Esophagus squamous epithelium (tissue), 5 donors: ENCODE measurements at places on chromosomes 5 and 9.

DNA sequence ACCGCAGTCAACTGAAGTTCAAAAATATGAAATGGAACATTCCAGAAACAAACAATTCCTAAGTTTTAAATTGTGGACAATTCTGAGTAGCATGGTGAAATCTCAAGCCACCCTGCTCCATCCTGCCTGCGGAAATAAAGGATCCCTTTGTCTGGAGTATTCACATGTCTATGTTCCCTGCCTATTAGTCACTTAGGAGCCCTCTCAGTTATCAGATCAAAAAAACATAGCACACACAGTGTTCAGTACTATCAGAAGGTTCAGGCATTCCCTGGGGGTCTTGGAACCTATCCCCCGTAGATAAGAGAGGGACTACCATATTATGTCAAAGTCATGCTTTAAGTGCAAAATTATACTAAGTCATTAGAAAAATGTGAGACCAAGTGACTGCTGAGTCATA is 300.8 kb downstream of the SEMA5A start:
- no peak for DNase-seq
- no peaks in the 10 kb centered on the region for H3K36me3 ChIP-seq
- no peaks in the 10 kb centered on the region for H3K4me1 ChIP-seq
- no peaks in the 10 kb centered on the region for H3K27me3 ChIP-seq
- H3K27ac ChIP-seq = no peak overlapping the region

- no peak overlapping the region for H3K4me3 ChIP-seq
Measured at GRCh38 chr5:89595056-89595455, 712.1 kb upstream of the MEF2C start.

- H3K27me3 ChIP-seq = no peaks in the 10 kb centered on the region
- no peak overlapping the region for H3K4me3 ChIP-seq
- H3K4me1 ChIP-seq = no peaks in the 10 kb centered on the region
Measured at GRCh38 chr5:39283231-39283818, 64.0 kb upstream of the FYB1 start.

DNA sequence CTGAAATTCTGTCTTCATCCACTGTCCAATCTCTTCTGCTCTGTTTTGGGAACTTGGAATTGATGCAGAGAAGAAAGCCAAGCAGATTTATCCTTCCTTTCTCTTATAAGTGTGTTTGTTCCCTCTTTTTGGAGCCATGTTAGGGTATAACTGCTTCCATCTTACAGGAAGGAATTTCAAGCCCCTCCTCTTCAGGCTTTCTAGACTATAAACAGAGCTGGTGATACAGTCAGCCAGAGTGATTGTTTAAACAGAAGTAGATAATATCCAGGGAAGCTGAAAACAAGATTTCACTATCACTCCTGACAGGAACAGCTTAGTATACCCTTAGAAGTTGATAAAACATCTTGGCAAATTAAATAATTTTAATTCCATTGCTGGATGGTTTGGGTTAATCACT is 102.1 kb upstream of the DMRT1 start:
- H3K27me3 ChIP-seq = no peaks in the 10 kb centered on the region
- no peak for DNase-seq
- H3K4me3 ChIP-seq = no peak overlapping the region

GRCh38 chr9:138038244-138038671 is 160.7 kb downstream of the CACNA1B start:
- H3K4me1 ChIP-seq = no peaks in the 10 kb centered on the region
- no peak overlapping the region for H3K4me3 ChIP-seq
- H3K36me3 ChIP-seq = no peaks in the 10 kb centered on the region

DNA sequence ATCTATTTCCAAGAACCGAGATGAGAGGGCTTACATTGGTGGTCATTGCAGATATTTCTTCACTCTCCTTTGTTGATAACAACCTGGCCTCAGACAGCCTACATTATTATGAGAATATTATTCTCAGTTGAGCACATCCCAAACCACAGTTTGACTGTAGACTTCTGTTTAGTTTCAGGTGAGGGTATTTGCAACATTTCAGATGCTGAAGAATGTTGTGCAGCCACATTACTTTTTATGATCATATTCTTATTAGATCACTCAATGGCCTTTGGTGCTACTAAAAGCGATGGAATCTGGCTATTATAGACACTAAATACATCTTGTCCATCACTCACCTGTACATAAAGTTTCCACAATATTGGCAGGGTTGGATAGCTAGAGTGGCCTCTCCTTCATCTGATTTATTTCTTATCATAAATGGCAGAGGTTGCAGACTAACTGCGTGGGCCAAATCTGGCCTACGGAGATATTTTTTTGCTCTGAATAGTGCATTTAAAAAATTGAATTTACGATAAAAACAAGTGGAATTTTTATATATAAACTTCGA is 26.2 kb upstream of the RICTOR start:
- H3K4me3 ChIP-seq = no peak overlapping the region
- H3K36me3 ChIP-seq = no peaks in the 10 kb centered on the region
- H3K27ac ChIP-seq = no peak overlapping the region
- DNase-seq = no peak

DNA sequence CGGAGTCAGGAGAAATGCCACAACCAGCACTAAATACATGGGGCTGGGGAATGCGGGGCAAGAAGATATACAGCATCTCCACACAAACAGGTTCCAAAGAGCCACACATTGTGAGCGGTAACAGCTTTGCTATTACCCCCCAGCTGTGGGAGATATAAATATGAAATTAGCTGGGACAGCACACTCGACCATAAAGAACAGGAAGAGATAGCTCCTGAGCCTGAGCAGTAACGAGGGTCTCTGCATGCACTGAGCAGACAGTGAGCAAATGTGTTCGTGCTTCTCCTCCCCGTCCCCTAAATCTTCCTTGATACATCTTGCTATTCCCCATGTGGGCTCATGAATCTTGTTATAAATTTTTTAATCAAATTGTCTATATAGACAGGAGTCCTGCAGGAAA is 53.1 kb downstream of the ADAMTS2 start:
- no peaks in the 10 kb centered on the region for H3K27me3 ChIP-seq
- DNase-seq = no peak
- H3K4me3 ChIP-seq = no peak overlapping the region

DNA sequence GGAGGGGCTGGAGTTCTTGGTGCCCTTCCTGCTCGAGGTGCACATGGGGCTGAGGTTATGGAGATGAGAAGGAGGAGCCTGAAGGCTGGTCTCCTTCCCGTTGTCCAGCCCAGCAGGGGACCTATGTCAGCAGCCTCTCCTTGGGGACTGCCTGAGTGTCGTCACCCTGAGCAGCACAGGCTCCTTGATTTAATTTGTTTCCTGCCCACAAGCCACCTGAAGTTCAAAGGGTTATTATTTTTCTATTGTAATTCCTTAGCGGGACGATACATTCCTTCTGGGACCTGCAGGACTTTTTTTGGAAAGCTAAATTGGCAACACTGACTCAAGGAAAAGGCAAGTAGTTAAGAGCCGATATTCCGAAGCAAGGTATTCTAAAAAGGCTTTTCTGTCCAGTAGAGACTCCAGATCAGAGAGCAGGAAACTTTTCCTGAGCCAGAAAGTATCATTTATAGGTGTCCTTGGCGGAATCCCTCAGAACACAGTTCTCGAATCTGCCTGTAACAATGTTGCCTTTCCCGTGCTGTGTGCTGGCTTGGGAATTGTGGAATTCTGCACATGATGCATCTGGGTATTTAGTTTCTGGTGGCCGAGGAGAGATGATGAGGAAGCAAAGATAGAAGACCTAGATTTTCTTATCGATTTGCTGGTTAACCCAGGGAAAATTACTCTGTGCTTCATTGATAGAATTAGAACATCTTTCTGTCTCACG is 55.4 kb downstream of the ARHGAP26 start:
- no peak overlapping the region for H3K27ac ChIP-seq
- H3K27me3 ChIP-seq = no peaks in the 10 kb centered on the region
- no peak overlapping the region for H3K4me3 ChIP-seq

- H3K27ac ChIP-seq = no peak overlapping the region
- DNase-seq = no peak
- no peaks in the 10 kb centered on the region for H3K27me3 ChIP-seq
Measured at GRCh38 chr5:125257057-125257972, 510.9 kb upstream of the ZNF608 start.

GRCh38 chr5:1706021-1706420 is 93.6 kb downstream of the MRPL36 start:
- H3K27me3 ChIP-seq = no peaks in the 10 kb centered on the region
- H3K4me3 ChIP-seq = no peak overlapping the region
- no peak overlapping the region for H3K27ac ChIP-seq
- no peaks in the 10 kb centered on the region for H3K4me1 ChIP-seq
- no peaks in the 10 kb centered on the region for H3K36me3 ChIP-seq
- DNase-seq = no peak

DNA sequence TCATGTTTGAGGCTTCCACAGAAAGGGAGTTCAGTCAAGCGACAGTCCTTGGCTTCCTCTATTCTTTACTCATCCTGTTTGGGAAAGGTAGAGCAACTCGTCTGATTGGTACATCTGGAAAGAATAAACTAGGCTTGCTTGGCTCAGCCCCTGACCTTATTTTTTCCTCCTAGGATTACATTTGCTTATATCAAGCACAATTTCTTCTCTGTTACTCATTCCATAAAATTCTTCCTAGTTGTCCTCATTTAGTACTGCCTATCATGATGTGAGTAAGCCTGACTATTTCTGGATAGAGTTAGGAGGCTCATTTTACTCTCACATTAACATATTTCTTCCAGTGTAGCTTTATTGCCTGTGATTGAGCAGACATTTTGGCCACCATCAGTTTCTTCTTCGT is 10.9 kb upstream of the CARNMT1 start:
- H3K27me3 ChIP-seq = no peaks in the 10 kb centered on the region
- no peak overlapping the region for H3K4me3 ChIP-seq
- no peaks in the 10 kb centered on the region for H3K36me3 ChIP-seq
- no peaks in the 10 kb centered on the region for H3K4me1 ChIP-seq
- no peak for DNase-seq
